ENCODE measurements at places on chromosomes 2 and 18.

- no peak for DNase-seq
Observed at GRCh38 chr2:119005555-119005954, 63.6 kb downstream of the MARCO start.

DNA sequence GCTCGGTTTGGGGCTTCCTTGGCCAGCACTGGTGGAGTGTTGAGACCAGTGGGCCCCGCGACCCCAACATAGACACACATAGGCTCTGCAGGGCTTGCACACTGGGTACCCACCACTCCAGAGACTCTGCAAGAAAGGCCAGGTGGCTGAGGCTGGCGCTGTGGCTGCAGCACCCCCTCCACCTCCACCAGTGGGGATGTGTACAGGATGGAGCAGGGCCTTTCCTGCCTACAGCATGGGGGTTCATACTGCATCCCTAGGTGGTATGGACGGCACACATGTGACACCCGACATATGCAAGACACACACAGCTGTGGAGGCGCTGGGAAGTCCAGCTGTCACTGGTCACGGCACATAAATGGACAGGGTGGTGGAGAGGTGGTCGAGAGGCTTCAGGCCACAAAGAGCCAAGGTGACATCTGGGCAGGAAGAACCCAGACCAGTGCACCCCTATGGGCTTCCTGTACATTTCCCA, 1.3 kb downstream of the RNPEPL1 start:
- no peak for DNase-seq

GRCh38 chr2:70029814-70030409, 57.4 kb upstream of the PCBP1 start:
- DNase-seq = no peak

GRCh38 chr2:234403074-234403473, 93.8 kb downstream of the ARL4C start:
- no peak for DNase-seq

DNA sequence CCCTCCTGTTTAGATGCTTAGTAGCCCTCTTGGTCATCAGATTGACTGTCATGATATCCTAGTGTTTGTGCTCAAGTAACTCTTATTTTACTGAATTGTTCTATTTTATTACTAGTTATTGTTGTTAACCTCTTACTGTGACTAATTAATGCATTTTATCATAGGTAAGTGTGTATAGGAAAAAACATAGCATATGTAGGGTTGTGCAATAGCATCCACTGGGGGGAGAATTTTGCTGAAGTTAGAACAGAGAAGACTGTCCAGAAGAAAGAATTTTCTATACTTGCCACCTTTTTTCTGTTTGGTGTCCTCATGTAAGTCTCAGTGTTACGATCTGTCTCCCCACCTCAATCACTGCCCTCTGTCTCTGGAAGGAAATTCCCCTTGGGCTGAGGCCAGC, 177.4 kb downstream of the RPIA start:
- no peak for DNase-seq

- DNase-seq = no peak
Observed at GRCh38 chr18:49273241-49273880, 187.1 kb downstream of the DYM start.

GRCh38 chr2:170086117-170086688, 91.7 kb upstream of the MYO3B start:
- DNase-seq = no peak

GRCh38 chr2:39468579-39469451, 31.7 kb upstream of the MAP4K3 start:
- no peak for DNase-seq

DNA sequence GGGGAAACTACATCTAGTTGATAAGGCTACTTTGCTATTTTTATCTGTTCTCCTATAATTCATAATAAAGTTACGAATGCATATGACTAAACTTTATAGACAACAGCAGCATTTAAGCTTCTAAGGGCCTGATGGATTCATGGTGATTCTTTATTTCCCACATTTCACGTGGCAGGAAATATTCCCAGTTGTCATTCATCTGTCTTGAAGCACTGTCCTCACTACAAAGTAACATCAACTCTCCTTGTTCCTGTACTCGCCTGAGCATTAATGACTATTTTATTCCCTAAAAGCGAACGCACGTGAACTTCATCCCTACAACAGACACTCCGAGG, 2.6 kb downstream of the SATB2 start:
- DNase-seq = no peak

DNA sequence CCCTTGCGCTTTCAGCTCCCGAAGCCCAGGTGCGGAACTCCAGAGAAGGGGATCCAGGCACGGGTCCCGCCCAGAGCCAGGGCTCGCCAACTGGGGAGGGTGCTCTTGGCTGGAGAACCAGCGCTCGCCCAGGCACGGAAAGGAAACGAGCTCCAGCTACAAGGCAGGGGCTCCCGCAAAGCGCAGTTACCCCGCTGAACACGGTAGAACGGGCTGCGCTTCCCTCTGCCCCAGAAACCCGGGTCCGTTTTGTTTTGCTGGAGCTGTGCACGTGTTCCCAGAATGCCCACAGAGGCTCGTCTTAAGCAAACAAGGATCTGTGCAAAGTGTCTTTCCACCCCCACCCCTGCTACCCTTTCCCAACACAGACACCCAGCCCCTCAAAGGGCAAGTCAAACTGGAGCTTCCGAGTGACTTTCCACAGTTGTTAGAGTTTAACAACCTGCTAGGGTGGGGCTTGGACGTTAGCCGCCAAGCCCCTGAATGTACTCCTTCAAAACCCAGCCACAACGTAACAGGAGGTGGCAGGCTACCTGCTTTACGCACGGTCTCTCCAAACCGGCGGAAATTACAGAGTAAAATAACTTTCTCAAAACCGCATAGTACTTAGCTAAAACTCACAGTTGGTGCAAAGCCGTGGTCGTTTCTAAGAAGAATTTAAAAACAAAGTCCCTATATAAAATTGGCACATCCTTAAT, 775 bp downstream of the RNF125 start:
- DNase-seq = peak; percentile 21

GRCh38 chr2:98805412-98806171, 74.7 kb upstream of the MGAT4A start:
- DNase-seq = no peak

- no peak for DNase-seq
Observed at GRCh38 chr18:9520666-9521065, 45.4 kb downstream of the RALBP1 start.

- DNase-seq = no peak
Observed at GRCh38 chr2:217666338-217666737, 336.5 kb downstream of the TNS1 start.

GRCh38 chr2:47558768-47559684, 156.1 kb downstream of the MSH2 start:
- DNase-seq = no peak

- no peak for DNase-seq
Observed at GRCh38 chr2:21254170-21254965, 130.6 kb downstream of the TDRD15 start.

- no peak for DNase-seq
Observed at GRCh38 chr2:118535818-118536212, 311.6 kb downstream of the EN1 start.

- DNase-seq = no peak
Observed at GRCh38 chr2:107267086-107267485, 381.1 kb upstream of the ST6GAL2 start.

- DNase-seq = no peak
Observed at GRCh38 chr18:14117606-14118005, 14.6 kb downstream of the ZNF519 start.

GRCh38 chr2:200448455-200448854, 61.4 kb downstream of the KCTD18 start:
- no peak for DNase-seq

GRCh38 chr2:158115202-158115767, 13.6 kb downstream of the UPP2 start:
- no peak for DNase-seq

- no peak for DNase-seq
Observed at GRCh38 chr18:67464499-67464898, 52.0 kb downstream of the DSEL start.

DNA sequence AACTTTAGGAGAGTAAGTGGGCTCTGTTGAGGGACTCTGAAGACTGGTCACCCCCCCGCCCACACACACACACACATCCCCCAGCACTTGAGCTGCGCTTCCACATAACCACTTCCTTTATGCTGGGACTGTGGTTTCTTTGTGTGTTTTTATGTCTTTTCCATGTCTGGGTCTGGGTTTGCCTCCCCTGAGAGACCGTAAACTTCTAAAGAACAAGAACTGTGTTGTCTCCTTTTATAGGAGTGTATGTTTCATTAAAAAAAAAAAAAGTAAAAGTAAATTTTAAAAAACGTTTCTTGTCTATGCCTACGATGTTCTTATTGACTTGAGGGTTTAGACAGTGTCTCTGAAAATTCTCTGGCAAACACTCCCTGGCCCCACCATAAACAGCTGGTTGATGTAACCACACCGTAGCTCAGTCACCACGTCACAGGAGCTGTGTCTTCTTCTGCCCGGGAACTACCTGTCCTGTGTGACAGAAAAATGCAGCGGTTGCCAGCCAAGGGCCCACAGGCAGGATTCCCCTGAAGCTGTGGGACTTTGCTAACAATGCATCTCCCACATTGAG, 68.0 kb downstream of the KLHL29 start:
- no peak for DNase-seq

DNA sequence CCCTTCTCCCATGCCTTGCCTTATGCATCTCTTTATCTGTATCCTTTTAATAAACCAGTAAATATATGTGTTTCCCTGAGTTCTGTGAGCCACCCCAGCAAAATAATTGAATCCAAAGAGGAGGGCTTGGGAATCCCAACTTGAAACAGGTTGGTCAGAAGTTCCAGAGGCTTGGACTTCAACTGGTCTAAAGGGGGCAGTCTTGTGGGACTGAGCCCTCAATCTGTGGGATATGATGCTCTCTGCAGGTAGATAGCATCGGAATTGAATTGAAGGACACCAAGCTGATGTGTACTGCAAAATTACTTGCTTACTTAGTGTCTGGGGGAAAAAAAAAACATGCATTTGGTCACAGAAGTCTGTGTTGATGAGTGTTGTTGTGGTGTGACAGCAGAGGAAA, 1033.5 kb upstream of the TMEFF2 start:
- DNase-seq = no peak

- DNase-seq = no peak
Observed at GRCh38 chr2:241300000-241300399, 15.5 kb downstream of the HDLBP start.

DNA sequence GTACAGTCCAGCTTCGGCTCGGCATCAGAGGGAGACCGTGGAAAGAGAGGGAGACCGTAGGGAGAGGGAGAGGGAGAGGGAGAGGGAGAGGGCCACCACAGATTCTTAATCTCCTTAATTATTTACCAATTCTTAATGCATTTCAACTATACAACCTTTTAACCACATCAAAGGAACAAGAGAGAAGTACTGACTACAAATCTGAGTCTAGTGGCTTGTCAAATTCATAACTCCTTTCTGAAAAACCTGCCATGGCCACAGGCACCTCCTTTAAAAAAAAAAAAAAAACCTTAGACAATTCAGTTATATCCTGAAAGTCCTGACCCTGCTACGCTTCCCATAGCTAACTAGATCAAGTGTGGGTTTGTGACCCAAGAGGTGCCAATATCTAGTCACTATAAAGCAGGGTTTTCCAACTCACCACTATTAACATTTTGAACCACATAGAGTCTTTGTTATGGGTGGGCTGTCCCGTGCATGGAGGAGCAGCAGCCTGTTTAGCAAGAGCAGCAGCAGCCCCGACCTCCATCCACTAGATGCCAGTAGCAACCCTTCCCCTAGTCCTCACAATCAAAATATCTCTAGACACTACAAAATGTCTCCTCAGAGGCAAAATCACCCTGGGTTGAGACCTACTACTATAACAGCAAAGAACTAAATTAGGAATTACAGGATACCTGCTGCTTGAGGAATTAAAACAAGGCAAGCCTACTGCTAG, 6.8 kb downstream of the ESCO1 start:
- no peak for DNase-seq

- DNase-seq = no peak
Observed at GRCh38 chr2:190235551-190236075, 84.0 kb downstream of the HIBCH start.

- DNase-seq = no peak
Observed at GRCh38 chr2:68662466-68662865, 19.1 kb downstream of the PROKR1 start.

GRCh38 chr18:26901020-26901419, 35.5 kb upstream of the AQP4 start:
- DNase-seq = no peak

GRCh38 chr18:23087352-23087751, 47.9 kb upstream of the CABLES1 start:
- no peak for DNase-seq

GRCh38 chr2:111990856-111991255, 64.2 kb upstream of the TMEM87B start:
- DNase-seq = no peak

DNA sequence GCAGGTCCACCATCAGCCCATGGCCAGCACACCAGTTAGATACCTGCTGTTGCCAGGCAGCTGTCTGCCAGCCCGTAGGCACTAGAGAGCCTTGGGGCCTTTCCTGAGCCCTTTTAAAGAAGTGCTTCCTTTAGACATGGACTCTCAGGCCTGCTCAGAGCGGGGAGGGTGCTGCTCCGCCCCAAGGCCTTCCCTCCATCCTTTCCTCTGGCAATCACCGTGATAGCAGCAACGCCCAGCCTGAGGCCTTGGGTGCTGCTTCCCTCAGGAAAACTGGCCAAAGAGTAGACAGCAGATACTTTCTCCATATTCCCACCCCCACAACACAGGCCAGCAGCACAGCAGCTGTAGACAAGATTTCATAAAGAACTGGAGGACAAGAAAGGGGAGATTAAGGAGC, 22.3 kb upstream of the C1QL2 start:
- DNase-seq = no peak

DNA sequence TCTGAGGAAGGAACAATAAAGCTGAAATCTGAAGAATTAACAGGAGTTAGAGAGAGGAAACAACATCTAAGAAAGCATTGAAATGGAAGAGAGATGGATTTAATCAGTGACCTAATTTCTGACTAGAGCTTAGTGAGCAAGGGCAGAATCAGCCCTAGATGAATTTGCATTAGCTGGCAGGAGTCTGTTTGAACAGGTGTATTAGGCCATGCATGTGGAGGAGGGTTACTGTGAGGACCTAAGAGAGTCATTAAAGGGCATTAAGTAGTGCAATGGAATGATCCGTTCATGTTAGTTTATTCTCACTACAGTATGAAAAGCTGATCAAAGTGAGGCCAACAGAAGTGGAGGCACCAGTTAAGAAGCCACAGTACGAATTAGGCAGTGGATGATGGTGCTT, 285.3 kb downstream of the GRB14 start:
- DNase-seq = no peak

DNA sequence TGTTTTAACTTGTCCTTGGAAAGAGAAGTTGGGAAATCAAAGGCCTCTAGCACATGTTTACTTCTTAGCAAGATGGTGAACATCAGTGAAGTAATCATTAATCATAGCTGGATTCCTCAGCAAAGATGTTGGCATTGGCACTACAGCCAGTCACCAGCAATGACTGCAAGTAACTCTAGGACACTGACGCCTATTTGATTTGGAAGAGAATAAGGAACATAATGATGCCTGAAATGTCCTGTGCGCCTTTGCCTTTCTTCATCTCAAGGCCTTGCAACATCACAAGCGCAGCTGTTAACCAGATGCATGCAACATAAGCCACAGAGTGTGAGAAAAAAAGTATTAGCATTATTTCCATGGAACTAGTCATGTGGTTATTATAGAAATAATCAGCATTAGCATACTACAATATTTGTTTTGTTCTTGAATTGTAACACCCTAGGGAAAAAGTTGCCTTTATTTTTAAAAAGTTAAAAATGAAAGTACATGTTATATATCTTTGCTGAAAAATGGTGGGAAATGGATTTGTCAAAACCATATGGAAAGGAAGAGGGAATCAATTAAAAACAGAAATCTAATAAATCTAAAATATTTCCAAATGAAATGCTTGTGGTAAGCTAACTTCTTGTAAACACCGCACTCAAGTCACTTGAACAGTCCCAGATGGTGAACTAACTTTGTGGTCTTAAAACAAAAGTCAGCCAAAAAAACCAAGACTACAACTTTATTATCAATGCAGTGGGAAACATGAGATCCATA, 55.6 kb downstream of the THADA start:
- DNase-seq = no peak
